SK-MEL-5 (cell line): ENCODE measurements at places on chromosomes 12 and 14. TPM values are rescaled to one million over a fixed set of nuclear protein-coding genes. Genes with fewer than 3 reads are reported as not detected.

The CCDC91 gene
- 22.7 and 36.6 TPM in 2 replicates for total RNA-seq

The PTGES3 gene
- 89.1 and 98.9 TPM in 2 replicates for total RNA-seq

The ISCA2 gene
- total RNA-seq: 28.3 and 36.6 TPM in 2 replicates

The TMEM263 gene
- 42.7 and 44.1 TPM in 2 replicates for total RNA-seq

The MSRB3 gene
- total RNA-seq: 7.8 and 9.0 TPM in 2 replicates
